Hematopoietic multipotent progenitor cell treated with erythropoietin and hydrocortisone succinate and interleukin-3 and kit ligand, for 15 days (in vitro differentiated cells): ENCODE measurements at places on chromosomes 2 and 18.

- no peak for DNase-seq
Observed at GRCh38 chr18:60668583-60668982, 296.0 kb upstream of the MC4R start.

GRCh38 chr18:48786455-48787202 lies 164.1 kb downstream of the SMAD7 start:
- no peak for DNase-seq

GRCh38 chr2:136134126-136134525 lies 16.2 kb upstream of the CXCR4 start:
- DNase-seq: no peak

GRCh38 chr18:25346561-25346960 lies 5.4 kb downstream of the ZNF521 start:
- no peak for DNase-seq

GRCh38 chr2:65464604-65465003 lies 32.2 kb upstream of the SPRED2 start:
- no peak for DNase-seq

DNA sequence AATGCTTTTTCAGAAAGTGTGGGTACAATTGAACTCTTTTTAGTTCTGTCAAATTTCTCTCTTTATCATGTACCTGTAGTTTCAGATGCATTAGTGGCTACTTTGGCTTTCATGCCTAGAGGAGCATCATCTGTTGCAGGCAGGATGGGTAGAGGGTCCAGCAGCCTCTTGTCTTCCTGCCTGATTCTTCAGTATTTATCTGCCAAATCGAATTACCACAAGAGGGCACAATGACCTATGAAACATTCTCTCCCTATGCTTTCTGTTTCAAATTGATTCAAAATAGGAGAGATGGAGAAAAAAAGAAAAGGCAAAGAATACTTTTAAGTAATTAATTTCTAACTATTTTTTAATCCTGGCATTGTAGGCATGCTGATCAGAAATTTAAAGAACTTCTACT lies 477.2 kb downstream of the TRIB2 start:
- no peak for DNase-seq

GRCh38 chr2:157428500-157429175 lies 15.3 kb downstream of the CYTIP start:
- no peak for DNase-seq

GRCh38 chr18:23357996-23358594 lies 95.0 kb upstream of the RIOK3 start:
- DNase-seq: no peak

GRCh38 chr2:234517971-234518370 lies 21.1 kb upstream of the ARL4C start:
- DNase-seq: no peak

GRCh38 chr2:227117027-227117426 lies 47.0 kb downstream of the COL4A4 start:
- no peak for DNase-seq

DNA sequence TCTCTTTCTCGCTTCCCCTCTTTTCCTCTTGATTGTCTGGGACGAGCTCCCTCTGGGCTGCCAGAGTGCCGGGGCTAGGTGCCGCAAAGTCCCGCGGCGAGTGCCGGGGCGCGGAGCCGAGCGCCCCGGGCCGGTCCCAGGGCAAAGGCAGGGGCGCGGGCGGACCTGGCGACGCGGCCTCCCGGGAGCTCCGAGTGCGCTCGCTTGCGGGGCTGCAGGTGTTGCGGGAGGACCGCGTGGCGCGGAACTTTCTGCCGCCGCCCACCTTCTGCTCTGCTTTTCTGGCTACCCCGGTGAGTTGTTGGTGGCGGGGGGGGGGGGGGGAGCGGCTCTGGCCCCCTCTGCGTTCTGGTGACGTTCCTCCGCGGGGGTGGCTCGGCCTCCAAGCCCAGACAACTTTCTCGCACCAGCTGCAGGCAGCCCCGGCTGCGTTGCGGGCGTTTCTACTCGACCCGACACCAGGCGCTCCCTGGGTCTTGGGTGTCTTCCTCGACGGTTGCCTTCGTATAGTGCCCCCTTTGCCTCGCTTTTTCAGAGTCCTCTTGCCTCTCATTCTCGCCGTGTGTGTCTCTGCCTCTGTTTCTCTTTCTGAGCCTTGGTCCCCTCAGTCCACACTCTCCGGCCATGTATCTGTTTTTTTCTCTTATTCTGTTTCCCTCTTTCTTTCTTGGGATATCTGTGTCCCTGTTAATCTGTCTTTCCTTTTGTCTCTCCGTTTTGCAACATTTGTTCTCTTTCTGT lies 759 bp downstream of the GALNT13 start:
- DNase-seq: no peak

- DNase-seq: no peak
Observed at GRCh38 chr2:62178741-62179271, 17.1 kb upstream of the B3GNT2 start.

- DNase-seq: peak; percentile 39
Observed at GRCh38 chr2:58757971-58758370, 516.8 kb upstream of the FANCL start.
